GM23338 (cell line): ENCODE measurements at places on chromosomes 12 and 14.

GRCh38 chr12:113328368-113328889 lies 6.5 kb downstream of the SLC8B1 start:
- no peak for DNase-seq

GRCh38 chr12:88952562-88952942 lies 372.3 kb upstream of the KITLG start:
- no peak for DNase-seq

GRCh38 chr14:82897469-82898308 lies 1364.0 kb upstream of the SEL1L start:
- DNase-seq: peak; percentile 1

- no peak for DNase-seq
Measured at GRCh38 chr14:54344445-54344844, 52.4 kb upstream of the CDKN3 start.

GRCh38 chr12:32331133-32331532 lies 68.2 kb upstream of the FGD4 start:
- peak; percentile 28 for DNase-seq

- no peak for DNase-seq
Measured at GRCh38 chr14:102696856-102697495, 80.3 kb upstream of the TRAF3 start.

DNA sequence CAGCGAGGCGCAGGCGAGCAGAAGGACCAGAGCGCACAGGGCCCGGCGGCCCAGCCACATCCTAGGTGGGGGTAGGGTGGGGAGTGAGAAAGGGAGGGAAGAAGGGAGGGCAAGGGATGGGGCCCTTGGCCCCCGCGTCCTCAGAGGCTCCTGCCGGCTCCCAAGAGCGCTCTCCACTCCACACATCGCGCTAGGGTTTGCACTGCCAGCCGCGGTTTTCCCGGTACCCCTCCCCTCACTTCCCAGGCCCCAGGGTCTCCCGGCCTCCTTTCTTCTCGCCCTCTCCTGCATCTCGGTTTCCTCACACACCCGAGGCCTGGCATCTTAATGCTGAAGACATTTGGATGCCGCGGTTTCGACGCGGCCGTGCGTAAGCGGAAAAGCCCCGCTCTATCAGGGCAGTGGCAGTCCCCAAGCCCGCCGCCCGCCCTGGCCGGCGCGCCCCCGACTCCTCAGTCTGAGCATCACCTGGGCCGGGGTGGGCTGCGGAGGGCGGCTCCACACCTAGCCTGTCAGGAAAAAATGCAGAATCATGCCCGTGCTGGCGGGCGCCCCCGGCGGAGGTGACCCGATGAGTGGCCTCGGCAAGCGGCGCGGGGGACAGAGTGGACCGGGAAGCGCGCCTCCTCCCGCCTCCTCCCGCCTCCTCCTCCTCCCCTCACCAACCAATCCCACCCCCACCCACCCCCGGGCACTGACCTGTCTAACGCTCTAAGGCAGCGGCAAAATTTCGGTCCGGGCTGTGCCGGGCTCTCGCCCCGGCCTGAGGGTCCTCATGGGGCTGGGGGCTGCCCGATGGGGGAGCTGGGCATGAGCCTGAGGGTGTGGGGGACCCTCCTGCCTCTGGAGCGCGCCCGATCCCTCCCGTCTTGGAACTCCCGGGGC lies 686 bp downstream of the B4GALNT1 start:
- peak; percentile 60 for DNase-seq

- DNase-seq: peak; percentile 98
Measured at GRCh38 chr14:68979021-68979721, at the start of gene ACTN1. Gene ACTN1 (minus strand): TSS chr14:68979302. CDS start chr14:68979056, 246 bp downstream.

DNA sequence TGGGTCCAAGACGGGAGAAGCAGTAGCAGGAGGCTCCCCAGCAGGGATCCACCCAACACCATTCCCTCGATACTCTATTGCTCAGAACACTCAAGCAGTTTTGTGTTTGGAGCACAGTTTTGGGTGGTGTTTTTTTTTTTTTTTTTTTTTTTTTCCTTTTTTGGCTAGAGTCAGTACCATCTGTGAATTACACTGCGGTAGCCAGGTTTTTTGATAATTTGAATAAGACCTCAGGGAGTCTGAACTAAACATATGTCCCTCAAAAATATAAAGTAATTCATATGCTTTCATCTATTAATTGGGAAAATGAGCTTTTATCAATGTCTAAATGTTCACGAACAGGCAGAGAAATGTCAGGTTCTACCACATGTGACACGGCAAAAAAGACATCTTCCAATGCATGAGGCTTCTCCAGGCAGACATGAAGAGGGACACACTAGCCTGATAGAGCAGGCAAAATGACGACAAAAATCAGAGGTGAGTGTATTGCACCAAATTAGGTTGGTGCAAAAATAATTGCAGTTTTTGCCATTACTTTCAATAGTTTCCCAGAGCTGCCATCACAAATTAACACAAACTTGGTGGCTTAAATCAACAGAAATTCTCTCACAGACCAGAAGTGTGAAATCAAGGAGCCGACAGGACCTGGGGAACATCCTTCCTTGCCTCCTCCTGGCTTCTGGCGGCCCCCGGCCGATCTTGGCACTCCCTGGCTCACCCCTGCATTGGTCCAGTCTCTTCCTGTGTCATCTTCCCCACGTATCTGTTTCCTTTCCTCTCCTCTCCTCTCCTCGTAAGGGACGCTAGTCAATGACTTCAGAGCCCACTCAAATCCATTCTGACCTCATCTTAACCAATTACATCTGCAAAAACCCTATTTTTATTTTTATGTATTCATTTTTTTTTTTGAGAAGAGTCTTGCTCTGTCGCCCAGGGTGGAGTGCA lies 33.9 kb downstream of the FOXN3 start:
- no peak for DNase-seq

GRCh38 chr12:96495841-96496545 lies 6.6 kb downstream of the CFAP54 start:
- no peak for DNase-seq

DNA sequence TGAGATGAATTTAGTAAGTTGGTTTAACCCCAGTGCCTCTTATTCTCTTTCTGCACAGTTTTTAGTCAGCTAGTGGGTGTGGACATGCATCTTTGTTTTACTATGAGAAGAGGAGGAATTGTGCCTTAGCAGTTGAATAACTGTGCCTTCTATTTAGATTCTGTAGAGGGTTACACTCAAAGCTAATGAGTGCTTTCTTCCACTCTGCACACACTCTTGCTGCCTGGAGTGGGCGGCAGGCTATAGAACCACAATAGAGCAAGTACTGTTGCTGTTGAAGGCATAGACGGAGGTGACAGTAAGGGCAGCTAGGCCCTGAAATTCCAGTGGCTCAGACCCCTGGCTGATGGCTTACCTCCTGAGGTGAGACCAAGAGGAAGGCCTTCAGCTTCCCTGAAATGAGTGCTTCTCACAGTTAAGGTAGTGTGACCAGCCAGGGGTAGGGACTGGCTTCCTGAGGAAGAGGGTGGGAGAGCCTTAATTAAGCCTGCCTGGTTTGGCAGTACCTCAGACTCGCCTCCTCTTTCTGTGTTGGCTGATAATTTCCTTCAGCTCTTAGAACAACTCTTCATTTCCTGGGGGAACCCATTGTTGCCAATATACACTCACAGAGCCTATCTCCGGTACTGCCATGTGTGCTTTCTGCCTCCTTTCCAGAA lies 24.7 kb downstream of the SUSD6 start:
- DNase-seq: no peak

- DNase-seq: no peak
Measured at GRCh38 chr14:34015383-34015782, 64.5 kb upstream of the EGLN3 start.

- DNase-seq: no peak
Measured at GRCh38 chr14:60925286-60925685, 55.6 kb downstream of the TRMT5 start.

GRCh38 chr12:121580959-121581685 lies at the start of gene KDM2B:
Gene KDM2B (minus strand): TSS chr12:121581023. CDS start chr12:121580911, 112 bp downstream.
- peak; percentile 73 for DNase-seq

GRCh38 chr12:43291516-43291915 lies 260.5 kb downstream of the ADAMTS20 start:
- no peak for DNase-seq

DNA sequence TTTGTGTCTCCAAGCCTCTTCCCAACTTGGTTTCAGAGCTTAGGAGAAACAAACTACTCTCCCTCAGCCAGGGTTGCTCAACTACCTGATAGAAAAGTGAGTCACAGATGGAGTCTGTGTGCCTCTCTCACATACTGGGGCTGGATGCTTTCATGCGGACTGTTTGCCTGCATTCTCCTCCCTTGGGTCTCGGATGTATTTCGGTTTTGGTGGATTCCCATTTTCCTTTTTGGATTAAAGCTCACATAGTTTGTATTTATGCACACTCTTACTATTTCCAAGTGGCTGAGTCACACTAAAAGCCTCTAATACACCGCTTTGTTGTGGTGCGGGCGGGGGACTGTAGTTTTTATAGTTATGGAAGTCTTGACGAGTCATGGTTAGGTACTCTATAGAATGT lies 505.4 kb downstream of the LRFN5 start:
- no peak for DNase-seq

DNA sequence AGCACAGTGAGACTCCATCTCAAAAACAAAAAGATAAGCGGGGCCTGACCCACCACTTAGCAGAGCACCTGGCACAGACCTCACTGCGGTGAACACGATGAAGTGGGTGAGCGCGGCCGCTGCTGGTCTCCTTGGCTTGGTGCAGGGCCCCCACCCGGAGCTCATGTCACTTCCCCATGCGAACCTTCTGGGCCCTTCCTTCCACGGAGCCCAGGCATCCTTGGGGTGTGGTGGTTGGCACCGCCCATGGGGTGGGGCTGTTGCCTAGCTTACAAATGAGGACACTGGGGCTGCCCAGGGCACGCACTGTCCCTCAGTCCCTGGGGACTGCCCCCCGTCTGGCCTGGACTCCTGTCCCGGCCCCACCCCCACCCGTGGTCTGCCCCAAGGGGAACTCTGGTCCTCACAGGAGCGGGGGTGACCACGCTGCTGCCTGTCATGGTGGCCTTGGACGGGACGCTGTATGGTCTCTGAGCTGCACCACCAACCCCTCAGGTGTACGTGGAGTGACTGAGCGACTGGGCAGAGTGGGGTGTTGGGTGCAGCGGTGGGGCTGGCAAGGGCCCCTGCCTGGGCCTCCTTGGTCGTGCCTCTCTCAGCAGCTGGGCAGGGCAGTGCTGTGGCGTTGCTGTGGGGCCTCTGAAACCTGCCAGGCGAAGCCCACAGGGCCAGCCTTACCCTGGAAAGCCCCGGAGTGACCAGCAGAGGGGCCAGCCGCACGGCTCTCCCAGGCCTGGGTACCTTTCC lies 15.3 kb downstream of the FBRSL1 start:
- no peak for DNase-seq

- no peak for DNase-seq
Measured at GRCh38 chr14:22737052-22737451, 29.4 kb upstream of the OXA1L start.

- no peak for DNase-seq
Measured at GRCh38 chr12:14545144-14546124, 22.2 kb downstream of the PLBD1 start.

- no peak for DNase-seq
Measured at GRCh38 chr14:77102154-77102553, 4.1 kb downstream of the CIPC start.

- no peak for DNase-seq
Measured at GRCh38 chr14:74591899-74592298, 20.1 kb downstream of the LTBP2 start.

GRCh38 chr14:63426838-63427352 lies 108.2 kb upstream of the GPHB5 start:
- DNase-seq: no peak

- no peak for DNase-seq
Measured at GRCh38 chr12:117507548-117507947, 146.1 kb upstream of the NOS1 start.

DNA sequence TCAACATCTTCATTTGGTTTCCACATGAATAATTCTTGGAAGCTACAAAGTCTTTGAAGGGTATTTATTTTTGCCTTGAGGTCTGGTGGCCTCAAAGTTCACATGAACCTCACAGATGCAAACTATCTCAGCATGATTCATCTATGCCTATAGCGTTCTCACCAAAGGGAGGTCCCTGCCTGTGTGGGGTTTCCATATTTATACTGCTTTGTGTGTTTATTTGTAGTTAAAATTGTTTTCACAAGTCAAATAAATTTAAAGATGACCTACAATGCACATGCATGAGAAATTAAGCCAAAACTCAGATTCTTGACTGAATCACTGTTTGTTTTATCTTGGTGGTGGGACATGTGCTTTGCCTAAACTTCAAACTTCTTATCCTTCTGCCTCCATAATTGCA lies 176.7 kb downstream of the PPM1H start:
- DNase-seq: no peak
